Daoy (cell line): ENCODE measurements at places on chromosomes 1 and 21.

- no peak for DNase-seq
These were observed 25.8 kb upstream of the PIGC start for GRCh38 chr1:172469717-172470116.

DNA sequence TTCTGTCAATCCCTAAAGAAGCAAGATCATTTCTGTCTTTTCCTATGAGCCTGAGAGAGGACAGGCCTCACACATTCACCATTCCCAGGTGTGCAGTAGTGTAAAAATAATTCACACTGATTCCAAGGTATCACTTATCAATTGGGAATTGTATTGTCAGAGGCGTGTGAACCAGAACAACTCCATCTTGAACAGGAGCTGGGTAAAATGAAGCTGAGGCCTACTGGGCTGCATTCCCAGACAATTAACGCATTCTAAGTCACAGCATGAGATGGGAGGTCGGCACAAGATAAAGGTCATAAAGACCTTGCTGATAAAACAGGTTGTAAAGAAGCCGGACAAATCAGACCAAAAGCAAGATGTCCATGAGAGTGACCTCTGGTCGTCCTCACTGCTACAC is 239.2 kb downstream of the SMYD3 start:
- DNase-seq, result no peak

DNA sequence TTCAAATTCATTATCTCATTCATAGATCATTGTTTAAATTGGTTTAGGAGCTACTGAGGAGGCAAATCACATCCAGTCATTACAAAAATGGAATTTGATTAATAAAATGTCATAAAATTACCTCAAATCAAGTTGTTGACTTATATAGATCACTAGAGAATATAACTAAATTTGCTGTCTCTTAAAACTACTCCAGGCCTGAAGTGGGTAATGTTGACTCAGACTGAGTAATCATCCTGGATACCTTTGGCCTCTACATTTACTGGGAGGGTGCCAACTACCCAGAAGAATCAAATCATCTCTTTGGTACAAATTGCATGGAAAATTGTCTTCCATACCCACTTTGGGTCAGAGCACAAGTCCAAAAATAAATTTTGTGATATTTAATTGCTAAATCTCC is 191.2 kb upstream of the GREM2 start:
- peak; percentile 79 for DNase-seq

DNA sequence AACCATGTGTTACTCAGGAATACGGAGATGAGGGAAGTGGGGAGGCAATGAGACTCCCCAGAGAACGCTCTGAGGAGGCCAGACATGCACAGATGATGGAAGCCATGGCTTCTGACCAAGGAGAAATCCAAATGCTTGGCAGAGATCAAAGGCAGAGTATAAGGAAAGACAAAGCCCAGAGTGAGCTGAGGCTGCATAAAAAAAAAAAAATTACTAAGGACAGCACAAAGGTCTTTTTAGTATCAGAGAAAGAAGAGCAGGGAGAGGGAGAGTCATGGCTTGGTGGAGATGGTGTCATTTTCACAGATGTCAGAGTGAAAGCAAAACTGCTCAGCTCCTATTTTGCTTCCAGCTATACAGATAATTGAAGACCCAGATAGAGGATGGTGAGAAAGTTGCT is 8.1 kb upstream of the NCF2 start:
- no peak for DNase-seq

DNA sequence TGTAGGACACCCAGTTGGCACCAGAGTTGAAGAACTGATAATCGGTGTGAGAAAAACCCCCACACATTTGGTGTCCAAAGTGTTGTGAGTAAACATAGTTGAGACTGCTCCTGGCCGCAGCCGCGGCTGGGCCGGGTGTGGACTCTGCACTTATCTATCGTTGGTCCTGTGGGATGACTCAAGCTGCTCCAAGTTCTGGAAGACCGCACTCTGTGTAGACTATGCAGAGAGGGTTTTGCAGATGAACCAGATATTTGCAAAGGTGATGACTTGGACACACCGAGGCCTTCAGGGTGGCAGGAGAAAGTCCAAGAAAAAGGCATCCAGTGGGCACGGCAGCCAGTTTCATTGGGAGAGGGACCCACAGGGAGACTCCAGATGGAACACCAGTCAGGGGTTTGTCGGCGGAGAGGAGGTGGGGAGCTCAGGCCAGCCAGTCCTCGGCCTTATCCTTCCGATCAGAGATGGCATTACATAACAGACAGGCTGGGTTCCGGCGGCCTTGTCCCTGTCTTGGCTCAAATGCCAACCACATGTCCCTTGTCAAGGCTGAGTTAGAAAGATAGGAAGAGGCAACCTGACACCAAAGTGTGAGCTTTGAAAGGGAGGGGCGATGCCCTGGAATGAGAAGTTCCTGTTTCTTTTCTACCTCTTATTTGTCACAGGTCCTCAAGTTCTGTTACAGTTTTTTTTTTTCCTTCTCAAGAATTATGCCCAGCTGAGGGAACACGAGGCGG is 21.1 kb downstream of the C2CD2 start:
- DNase-seq, result peak; percentile 82

- no peak for DNase-seq
These were observed 6.9 kb upstream of the SLC35F3 start for GRCh38 chr1:233897325-233898162.

DNA sequence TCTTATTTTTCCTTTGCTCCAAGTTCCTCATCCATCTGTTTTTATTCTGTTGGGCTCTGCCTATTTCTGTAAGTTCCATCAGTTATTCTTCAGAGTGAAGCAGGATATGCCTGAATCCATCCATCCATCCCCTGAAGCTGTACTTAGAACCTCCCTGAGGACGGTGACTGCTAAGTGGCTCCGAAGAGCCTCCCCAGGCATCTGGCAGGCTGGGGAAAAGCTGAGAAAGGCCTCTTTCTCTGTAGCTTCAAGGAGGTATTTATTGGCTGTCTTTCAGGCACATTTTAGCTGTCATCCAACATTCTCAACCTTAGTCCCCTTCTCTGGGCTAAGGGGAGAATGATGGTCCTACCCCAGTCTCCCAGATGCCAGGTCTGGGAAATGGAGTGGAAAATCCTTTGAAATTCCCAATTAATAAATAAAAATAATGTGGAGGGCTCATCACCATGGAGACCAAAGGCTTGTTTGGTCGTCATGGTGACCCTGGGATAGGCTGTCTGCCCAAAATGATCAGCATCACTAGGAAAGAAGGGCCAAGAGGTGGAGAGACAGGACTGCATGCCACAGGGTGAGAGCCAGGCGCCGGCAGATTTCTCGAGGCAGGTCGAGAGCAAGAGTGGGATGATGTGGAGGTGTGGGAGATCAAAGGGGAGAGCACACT is 82.0 kb downstream of the UBIAD1 start:
- no peak for DNase-seq

DNA sequence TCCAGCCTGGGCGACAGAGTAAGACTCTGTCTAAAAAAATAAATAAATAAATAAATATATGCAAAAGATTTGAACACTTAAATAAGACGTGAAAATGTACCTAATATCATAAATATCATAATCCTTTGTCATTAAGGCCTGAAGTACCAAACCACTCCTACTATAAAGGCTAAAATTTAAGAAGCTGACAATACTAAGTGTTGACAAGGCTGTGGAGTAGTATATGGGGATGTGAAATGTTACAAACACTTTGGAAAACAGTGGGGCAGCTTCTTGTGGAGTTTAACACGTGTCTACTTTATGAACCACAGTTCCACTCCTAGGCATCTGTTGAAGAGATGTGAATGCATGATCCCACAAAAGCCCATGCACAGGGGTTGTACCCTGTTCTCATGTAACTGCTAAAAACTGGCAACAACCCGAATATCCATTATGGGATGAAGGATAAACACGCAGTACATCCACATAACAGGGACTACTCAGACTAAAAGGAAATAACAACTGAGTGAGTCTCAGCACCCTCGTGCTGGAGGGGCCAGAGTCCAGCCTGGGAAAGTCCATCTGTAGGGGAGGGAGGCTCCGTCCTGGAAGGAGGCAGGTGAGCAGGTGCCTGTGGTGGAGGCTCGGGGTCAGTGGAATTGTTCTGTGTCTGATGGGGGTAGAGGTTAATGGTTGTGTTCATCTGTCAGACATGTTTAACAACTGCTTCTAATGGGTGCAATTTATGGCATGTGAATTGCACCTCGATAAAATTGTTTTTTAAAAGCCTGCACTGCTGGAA is 6.7 kb upstream of the SLC19A1 start:
- no peak for DNase-seq

- DNase-seq, result no peak
These were observed 47.2 kb downstream of the RCAN1 start for GRCh38 chr21:34567604-34568155.

DNA sequence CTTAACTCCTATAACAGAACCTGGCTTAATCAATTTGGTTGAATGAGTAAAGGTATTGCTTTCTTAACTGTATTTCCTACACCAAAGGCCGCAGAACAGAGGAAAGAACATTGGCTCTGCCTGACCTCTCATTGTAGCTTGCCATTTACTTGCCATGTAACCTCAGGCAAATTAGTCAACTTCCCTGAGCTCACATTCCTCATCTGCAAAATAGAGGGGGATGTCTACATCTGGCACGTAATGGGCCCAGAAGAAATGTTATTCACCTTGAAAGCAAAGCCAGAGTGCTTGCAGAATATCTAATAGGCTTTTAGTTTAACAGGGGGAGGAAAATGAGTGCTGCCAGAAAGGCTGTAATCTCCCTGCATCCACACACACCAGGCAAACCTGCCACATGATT is 44.3 kb downstream of the LAMC2 start:
- DNase-seq, result peak; percentile 79

DNA sequence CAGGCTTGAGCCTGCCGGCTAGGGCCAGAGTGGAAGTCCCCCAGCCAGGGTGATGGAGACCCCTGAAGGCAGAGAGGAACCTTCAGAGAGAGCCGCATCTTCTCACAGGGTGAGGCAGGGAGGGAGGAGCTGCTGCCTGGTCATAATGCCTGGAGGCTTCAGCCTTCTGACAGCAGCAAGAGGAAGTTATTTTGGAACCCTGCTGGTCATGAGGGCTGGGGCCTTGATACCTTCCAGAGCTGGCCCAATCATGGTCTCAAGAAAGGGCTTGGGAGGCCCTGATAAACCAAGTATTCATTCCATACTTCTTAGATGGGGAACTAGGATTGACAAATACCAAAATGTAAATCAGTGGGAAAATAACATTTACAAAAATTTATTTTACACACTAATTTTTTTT is 26.6 kb upstream of the MPZL1 start:
- no peak for DNase-seq

GRCh38 chr21:44537930-44538911 is 1.8 kb downstream of the KRTAP10-1 start:
- peak; percentile 1 for DNase-seq

- no peak for DNase-seq
These were observed 296.7 kb downstream of the ZNF326 start for GRCh38 chr1:90291431-90292216.

DNA sequence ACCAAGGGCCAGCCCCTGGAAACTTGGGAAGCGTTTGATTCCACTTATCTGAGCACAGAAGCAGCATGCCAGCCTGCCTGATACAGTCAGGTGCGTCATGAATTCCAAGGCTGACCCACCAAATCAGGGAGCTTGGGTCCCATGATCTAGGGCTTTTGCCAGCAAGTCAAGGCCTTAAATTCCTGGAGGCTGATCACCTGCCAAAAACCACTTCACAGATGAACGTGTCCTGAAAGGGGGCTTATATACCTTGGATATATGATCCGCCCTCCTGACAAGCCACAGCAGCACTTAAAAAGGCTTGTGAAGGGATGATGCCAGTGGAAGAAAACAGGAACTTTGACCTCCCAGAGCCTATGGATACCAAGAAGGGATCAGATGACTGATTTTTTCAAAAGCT is 24.0 kb upstream of the CLIC6 start:
- DNase-seq, result no peak

- peak; percentile 51 for DNase-seq
These were observed 51.0 kb upstream of the DMRTB1 start for GRCh38 chr1:53408013-53408754.

- no peak for DNase-seq
These were observed 123.3 kb downstream of the ZC3H11B start for GRCh38 chr1:219489636-219490035.

DNA sequence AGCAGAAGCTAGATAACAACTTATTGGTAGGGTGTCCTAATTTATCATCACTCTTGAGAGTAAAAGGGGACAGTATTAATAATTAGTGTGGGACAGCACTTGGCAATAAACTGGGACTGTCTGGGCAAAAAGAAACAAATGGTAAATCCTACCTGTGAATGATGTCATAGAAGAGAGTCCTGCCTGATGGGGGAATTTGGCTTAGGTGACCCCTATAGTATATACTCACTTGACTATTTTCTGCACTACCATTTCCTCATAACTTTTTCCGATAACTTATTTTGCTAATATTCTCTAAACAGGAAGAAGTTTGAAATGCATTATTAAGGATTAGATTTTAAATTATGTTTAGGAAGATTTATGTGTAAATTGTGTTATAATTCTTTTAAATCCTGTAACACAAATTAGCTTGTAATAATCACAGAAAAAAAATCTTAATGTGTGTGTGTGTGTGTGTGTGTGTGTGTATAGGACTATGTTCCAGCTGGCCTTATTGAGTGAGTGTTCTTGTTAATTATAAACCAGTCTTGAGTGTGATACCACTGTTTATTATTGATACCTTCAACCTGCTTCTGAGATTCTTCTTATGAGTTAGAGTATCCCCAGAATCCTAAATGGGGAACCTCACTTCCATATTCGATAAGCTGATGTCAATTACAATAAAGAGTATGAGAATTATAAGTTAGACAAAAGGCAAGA is 144.2 kb upstream of the C1orf105 start:
- no peak for DNase-seq

DNA sequence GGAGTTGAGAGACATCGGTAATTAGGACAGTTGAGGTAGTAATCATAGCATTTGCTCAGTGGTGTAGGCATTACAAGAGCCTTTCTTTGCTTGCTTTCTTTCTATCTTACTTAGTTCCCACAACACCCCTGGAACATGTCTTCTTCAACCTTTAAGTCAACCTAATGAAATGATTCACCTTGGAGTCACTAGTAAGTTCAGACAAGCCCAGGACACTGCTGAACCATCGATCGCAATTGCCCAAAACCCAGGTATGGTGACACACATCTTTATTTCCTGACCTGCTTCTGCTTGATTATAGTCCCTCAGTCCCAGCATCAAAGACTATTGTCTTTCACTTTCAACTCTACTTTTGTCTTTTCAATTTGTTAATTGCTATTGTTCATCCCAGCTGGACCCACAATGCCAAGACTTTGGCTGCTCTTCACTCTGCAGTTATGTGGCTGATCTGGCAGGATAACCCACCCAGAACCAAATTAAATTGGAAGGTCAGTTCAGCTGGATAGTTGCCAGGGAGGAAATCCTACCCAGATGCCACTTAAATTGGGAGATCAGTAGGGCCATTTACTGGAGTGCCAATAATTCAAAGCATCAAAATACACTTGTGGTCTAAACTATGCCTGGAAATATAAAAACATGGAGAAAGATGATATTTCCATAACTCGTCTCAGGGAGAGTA is 272.9 kb downstream of the RWDD3 start:
- no peak for DNase-seq
